Progenitor cell of endocrine pancreas (in vitro differentiated cells): ENCODE measurements at places on chromosomes 1 and 21.

DNA sequence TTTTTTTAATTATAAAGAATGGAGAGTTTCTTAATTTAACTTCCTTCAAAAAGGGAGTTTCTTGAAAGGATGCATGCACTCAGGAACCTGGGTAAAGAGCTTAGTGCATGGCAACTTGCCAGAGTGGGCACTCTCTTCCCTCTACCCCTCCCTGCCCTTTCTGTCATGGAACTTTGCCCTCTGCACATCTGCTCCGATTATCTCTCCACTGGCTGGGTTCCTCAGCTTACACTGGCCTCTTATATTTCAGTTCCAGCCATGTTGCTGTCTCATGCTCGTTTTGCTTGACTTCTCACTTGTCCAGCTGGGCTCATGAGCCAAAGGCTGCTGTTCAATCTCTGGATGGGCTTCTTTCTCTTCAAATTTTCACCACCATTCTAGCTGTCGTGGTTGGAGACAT is 87.0 kb downstream of the NCAM2 start:
- no peak overlapping the region for H3K27ac ChIP-seq
- H3K4me1 ChIP-seq, result no peaks in the 10 kb centered on the region
- H3K27me3 ChIP-seq, result no peaks in the 10 kb centered on the region
- H3K4me3 ChIP-seq, result no peak overlapping the region
- DNase-seq, result no peak
- no peaks in the 10 kb centered on the region for H3K36me3 ChIP-seq

GRCh38 chr1:155242805-155243358 is 12.4 kb downstream of the ENTREP3 start:
- peaks cover 27% of the 10 kb centered on the region for H3K4me1 ChIP-seq
- peaks cover 8% of the 10 kb centered on the region for H3K36me3 ChIP-seq
- peak overlapping the region; percentile 85 for H3K27ac ChIP-seq
- H3K27me3 ChIP-seq, result no peaks in the 10 kb centered on the region

DNA sequence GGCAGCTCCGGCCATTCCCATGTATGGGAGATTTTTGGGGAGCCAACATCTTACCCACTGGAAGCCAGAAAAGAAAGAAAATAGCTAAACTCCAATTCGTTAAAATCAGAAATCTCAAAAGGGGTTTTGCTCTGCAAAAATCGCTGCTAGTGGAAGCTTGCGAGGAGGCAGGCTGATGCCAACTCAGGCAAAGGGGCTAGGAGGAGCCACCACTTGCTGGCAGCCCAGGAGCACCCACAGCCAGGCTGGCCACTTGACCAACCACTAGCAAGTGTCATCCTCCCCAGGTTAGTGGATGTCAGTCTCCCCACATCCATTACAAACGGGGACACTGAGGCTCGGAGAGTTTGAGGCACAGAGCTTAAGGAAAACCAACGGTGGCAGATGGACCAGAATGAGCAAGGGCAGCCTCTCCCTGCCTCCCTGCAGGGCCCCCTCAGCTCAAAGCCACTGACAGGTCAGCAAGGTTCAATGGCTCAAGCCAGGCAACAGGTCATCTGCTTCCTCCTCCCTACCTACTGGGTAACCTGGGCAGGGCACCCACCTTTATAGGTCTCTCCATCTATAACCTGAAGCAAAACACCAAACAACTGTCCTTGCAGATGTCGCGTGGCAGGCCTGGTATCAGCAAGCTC is 10.8 kb downstream of the KCNN3 start:
- no peak overlapping the region for H3K27ac ChIP-seq
- peaks cover 37% of the 10 kb centered on the region for H3K27me3 ChIP-seq
- DNase-seq, result no peak
- no peak overlapping the region for H3K4me3 ChIP-seq

- H3K4me1 ChIP-seq, result no peaks in the 10 kb centered on the region
- no peak for DNase-seq
- H3K4me3 ChIP-seq, result no peak overlapping the region
- peaks cover 14% of the 10 kb centered on the region for H3K36me3 ChIP-seq
- no peak overlapping the region for H3K27ac ChIP-seq
Measured at GRCh38 chr1:12031039-12031980, 12.0 kb downstream of the MIIP start.

GRCh38 chr1:10050611-10051010 is 17.9 kb downstream of the UBE4B start:
- H3K27me3 ChIP-seq, result no peaks in the 10 kb centered on the region
- DNase-seq, result no peak
- H3K36me3 ChIP-seq, result peaks cover 7% of the 10 kb centered on the region
- H3K27ac ChIP-seq, result no peak overlapping the region

GRCh38 chr1:43853161-43853921 is 80.3 kb upstream of the ARTN start:
- no peaks in the 10 kb centered on the region for H3K27me3 ChIP-seq
- no peak overlapping the region for H3K4me3 ChIP-seq
- H3K36me3 ChIP-seq, result no peaks in the 10 kb centered on the region
- DNase-seq, result no peak
- H3K4me1 ChIP-seq, result peaks cover 3% of the 10 kb centered on the region

- no peaks in the 10 kb centered on the region for H3K4me1 ChIP-seq
- H3K4me3 ChIP-seq, result no peak overlapping the region
- H3K27me3 ChIP-seq, result no peaks in the 10 kb centered on the region
- DNase-seq, result no peak
Measured at GRCh38 chr1:182917378-182917777, 35.6 kb downstream of the SHCBP1L start.

- H3K36me3 ChIP-seq, result no peaks in the 10 kb centered on the region
- peak overlapping the region; percentile 92 for H3K27ac ChIP-seq
- peaks cover 34% of the 10 kb centered on the region for H3K4me1 ChIP-seq
- no peak for DNase-seq
- peak overlapping the region; percentile 50 for H3K4me3 ChIP-seq
Measured at GRCh38 chr1:150981177-150981804, 801 bp upstream of the ANXA9 start.

DNA sequence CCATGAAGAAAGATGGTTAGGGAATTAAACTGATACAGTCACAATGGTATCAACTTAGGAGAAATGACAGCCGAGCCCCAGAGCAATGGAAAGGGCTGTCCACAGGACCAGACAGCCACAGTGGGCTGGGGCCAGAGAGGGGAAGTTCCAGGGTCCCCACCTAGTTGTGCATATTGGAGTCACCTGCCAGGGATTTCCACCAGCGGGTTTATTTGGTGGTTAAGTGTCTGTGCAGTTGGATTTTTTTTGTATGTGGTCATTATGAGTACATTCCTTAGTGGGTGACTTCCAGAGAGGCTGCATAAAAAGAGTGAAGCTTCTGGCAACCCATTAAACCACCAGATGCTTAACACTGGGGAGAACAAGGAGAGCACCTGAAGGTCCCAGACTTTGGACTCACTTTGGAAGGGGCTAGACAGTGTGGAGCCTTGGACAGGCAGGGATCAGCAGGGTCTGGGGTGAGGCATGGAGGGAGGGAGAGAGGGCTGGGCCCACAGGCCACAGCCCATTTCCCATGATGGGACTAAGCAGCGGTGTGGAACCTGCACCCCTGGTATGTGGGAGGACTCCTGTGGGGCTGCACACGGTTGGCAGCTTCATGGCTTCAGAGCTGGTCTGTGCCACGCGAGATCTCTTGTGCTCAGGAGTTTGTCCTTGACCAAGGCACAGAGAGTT is 7.8 kb upstream of the PTTG1IP start:
- no peak overlapping the region for H3K4me3 ChIP-seq
- peaks cover 25% of the 10 kb centered on the region for H3K27me3 ChIP-seq
- no peak for DNase-seq
- no peak overlapping the region for H3K27ac ChIP-seq

GRCh38 chr1:207397525-207397926 is 56.6 kb upstream of the CR2 start:
- no peaks in the 10 kb centered on the region for H3K36me3 ChIP-seq
- DNase-seq, result no peak
- H3K27ac ChIP-seq, result no peak overlapping the region
- peaks cover 3% of the 10 kb centered on the region for H3K27me3 ChIP-seq
- no peak overlapping the region for H3K4me3 ChIP-seq

DNA sequence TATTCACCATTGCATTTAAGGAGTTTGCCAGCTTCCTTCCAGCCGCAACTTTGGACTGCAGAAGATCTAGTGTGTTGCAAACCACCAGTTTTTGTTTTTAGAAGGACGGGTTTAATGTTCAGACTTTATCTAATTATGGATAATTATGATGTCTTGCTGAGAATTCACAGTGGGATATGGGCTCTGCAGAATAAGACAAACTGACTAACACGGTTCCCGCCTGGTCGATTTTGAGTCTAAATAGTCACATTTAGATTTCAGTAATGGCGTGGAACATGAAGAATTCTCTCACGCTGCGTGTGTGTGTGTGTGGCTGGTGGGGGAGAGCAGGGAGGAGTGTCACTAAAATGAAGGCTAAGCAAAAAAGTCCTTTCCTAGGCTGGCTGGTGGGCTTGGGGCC is 48.5 kb upstream of the DMRTB1 start:
- no peaks in the 10 kb centered on the region for H3K36me3 ChIP-seq
- no peak overlapping the region for H3K27ac ChIP-seq
- H3K4me3 ChIP-seq, result no peak overlapping the region

DNA sequence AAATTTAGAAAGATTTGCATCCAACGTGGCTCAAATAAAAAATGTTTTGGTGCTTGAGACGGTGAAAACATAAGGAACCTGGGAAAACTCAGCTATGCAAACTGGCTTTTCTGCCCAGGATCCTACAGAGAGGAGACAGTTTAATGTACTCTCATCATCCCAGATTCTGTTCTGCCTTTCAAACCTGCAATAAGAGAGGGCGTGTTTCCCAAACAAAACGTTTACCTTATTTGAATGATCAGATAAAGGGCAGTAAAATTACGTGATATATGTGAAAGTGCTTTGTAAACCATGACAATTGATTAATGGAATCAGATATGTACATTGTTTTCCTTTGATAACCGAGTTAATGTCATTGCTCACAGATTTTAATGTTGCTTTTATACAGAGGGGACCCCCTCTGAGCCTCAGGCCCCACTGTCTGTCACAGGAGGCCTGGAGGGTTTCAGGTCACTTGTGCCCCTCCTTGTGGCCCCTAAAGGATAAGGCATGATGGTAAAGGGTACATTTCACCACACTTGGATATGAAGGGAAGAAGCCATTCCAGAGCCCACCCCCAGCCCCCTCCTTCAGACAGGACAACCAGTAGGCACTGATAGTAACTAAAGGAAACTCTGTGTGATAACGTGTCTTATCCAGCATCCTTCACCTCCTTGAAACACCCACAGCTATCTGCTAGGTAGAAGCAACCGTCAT is 157.6 kb downstream of the EDEM3 start:
- H3K27ac ChIP-seq, result peak overlapping the region; percentile 76
- peaks cover 18% of the 10 kb centered on the region for H3K4me1 ChIP-seq
- no peaks in the 10 kb centered on the region for H3K36me3 ChIP-seq
- H3K4me3 ChIP-seq, result no peak overlapping the region
- no peak for DNase-seq
- H3K27me3 ChIP-seq, result no peaks in the 10 kb centered on the region

- no peaks in the 10 kb centered on the region for H3K27me3 ChIP-seq
- H3K36me3 ChIP-seq, result peaks cover 35% of the 10 kb centered on the region
- DNase-seq, result no peak
- peaks cover 10% of the 10 kb centered on the region for H3K4me1 ChIP-seq
- H3K27ac ChIP-seq, result peak overlapping the region; percentile 66
Measured at GRCh38 chr1:30976143-30976542, 67.6 kb upstream of the SDC3 start.

GRCh38 chr1:3170561-3171453 is 101.8 kb downstream of the PRDM16 start:
- no peak for DNase-seq
- peaks cover 7% of the 10 kb centered on the region for H3K36me3 ChIP-seq
- H3K27ac ChIP-seq, result peak overlapping the region; percentile 82
- H3K27me3 ChIP-seq, result peaks cover 6% of the 10 kb centered on the region
- H3K4me1 ChIP-seq, result peaks cover 36% of the 10 kb centered on the region
- H3K4me3 ChIP-seq, result peak overlapping the region; percentile 57

- H3K27ac ChIP-seq, result no peak overlapping the region
- DNase-seq, result peak; percentile 36
- H3K4me1 ChIP-seq, result peaks cover 14% of the 10 kb centered on the region
- no peaks in the 10 kb centered on the region for H3K36me3 ChIP-seq
- peaks cover 15% of the 10 kb centered on the region for H3K27me3 ChIP-seq
Measured at GRCh38 chr1:243849421-243850201, 432 bp downstream of the AKT3 start.

GRCh38 chr1:183361081-183361480 is 57.1 kb downstream of the NMNAT2 start:
- DNase-seq, result no peak
- no peak overlapping the region for H3K27ac ChIP-seq
- H3K36me3 ChIP-seq, result peaks cover 2% of the 10 kb centered on the region
- peaks cover 8% of the 10 kb centered on the region for H3K27me3 ChIP-seq
- H3K4me3 ChIP-seq, result no peak overlapping the region
- no peaks in the 10 kb centered on the region for H3K4me1 ChIP-seq

DNA sequence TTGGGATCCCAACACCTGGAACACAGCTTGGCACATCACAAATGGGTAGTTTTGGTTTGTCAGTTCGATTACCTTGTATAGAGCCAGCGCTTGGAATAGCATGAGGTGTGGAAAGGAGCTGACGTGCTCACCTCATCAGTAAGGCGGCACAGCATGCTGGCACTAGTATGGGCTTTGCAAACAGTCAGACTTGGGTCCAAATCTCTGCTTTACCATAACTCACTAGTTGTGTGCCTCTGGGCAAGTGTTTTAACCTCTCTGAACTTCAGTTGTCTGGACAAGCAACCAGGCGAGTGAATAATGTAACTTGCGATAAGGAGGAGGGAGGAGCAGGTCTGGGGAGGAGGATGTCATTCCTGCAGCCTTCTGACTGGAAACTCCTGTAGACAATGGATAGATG is 26.3 kb upstream of the NEK2 start:
- no peak overlapping the region for H3K27ac ChIP-seq
- peaks cover 21% of the 10 kb centered on the region for H3K27me3 ChIP-seq
- no peaks in the 10 kb centered on the region for H3K36me3 ChIP-seq
- no peaks in the 10 kb centered on the region for H3K4me1 ChIP-seq
- DNase-seq, result no peak
- no peak overlapping the region for H3K4me3 ChIP-seq

GRCh38 chr1:39623053-39623452 is 16.4 kb downstream of the HEYL start:
- DNase-seq, result no peak
- H3K4me3 ChIP-seq, result no peak overlapping the region
- no peak overlapping the region for H3K27ac ChIP-seq
- H3K36me3 ChIP-seq, result no peaks in the 10 kb centered on the region
- H3K27me3 ChIP-seq, result peaks cover 32% of the 10 kb centered on the region
- peaks cover 1% of the 10 kb centered on the region for H3K4me1 ChIP-seq

DNA sequence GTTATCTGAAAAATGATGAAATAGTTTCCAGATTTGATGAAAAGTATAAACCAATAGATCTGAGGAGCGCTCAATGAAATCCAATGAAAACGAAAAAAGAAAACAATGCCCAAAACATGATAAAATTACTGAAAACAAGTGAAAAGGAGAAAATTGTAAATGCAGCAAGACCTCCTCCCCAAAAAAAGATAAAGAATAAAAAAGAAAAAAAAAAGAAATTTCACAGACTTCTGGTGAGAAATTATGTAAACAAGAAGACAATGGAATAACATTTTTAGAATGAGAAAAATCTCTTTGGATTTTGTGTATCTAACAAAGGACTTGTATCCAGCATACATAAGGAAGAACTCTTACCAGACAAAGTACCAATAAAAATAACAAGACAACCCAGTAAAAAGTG is 134.2 kb downstream of the DNAH14 start:
- no peaks in the 10 kb centered on the region for H3K27me3 ChIP-seq
- DNase-seq, result no peak
- H3K4me1 ChIP-seq, result no peaks in the 10 kb centered on the region
- no peak overlapping the region for H3K4me3 ChIP-seq
- H3K27ac ChIP-seq, result no peak overlapping the region
